ENCODE measurements at places on chromosomes 13 and 19.

DNA sequence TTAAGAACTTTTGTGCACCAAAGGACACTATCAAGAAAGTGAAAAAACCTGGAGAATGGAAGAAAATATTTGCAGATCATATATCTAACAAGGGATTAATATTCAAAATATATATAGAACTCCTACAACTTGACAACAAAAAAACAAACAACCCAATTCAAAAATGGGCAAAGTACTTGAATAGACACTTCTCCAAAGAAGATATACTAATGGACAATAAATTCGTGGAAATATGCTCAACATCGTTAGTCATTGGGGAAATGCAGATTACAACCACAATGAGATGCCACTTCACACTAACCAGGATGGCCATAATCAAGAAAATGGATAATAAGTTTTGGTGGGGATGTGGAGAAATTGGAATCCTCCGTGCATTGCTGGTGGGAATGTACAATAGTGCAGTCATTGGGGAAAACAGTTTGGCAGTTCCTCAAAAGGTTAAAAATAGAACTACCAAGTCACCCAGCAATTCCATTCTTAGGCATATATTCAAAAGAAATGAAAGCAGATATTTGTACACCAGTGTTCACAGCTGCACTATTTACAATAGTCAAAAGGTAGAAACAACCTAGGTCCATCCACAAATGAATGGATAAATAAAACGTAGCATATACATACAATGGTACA is 2.2 kb upstream of the LSR start:
- no peak for DNase-seq

- no peak for DNase-seq
Observed at GRCh38 chr13:49733181-49733951, 42.1 kb upstream of the EBPL start.

DNA sequence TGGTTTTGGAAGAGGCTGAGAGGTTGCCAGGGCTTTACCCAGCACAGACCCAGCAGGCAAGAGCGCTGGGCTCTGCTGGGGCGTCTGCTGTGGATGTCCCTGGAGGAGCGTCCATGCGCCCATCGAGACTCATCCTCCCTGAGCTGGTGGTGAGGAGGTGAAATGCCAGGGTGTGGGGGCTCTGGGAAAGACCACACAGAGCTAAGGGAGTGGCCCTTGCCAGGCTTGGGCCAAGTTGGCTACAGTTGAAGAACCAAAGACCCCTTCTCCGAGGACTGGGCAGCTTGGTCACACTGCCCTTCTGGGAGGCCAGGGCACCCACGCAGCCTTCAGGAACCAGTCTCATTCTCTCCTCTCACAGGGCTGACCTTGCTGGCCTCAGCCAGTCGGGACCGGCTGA is 24.6 kb upstream of the OVOL3 start:
- DNase-seq: no peak

GRCh38 chr19:19741184-19741583 is 8.3 kb upstream of the ZNF14 start:
- DNase-seq: no peak

GRCh38 chr13:51590971-51591627 is 6.8 kb downstream of the WDFY2 start:
- no peak for DNase-seq

- DNase-seq: no peak
Observed at GRCh38 chr13:73450583-73450982, 391.8 kb downstream of the KLF5 start.

GRCh38 chr13:73329355-73329754 is 270.6 kb downstream of the KLF5 start:
- no peak for DNase-seq

DNA sequence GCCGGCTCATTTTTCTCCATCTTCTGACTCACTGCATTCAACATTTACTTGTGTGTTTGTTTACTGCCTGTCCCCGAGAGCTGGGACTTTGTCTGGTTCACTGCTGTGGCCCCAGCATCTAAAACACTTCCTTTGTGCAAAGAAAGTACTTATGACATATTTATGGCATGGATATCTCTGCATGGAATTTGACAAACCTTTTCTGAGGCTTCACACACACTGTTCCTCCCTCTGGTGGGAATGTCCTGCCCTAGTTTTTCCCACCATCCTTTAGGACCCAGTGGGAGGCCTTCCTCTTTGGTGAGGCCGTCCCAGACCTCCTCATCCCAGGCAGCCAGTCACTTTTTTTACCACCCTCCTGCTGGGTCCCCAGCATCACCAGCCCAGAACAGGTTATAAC is 1.4 kb upstream of the SRRM5 start:
- no peak for DNase-seq
